ENCODE measurements at places on chromosomes 16 and 17.

GRCh38 chr16:2090777-2091546 lies 43.2 kb downstream of the TSC2 start:
- DNase-seq = no peak

DNA sequence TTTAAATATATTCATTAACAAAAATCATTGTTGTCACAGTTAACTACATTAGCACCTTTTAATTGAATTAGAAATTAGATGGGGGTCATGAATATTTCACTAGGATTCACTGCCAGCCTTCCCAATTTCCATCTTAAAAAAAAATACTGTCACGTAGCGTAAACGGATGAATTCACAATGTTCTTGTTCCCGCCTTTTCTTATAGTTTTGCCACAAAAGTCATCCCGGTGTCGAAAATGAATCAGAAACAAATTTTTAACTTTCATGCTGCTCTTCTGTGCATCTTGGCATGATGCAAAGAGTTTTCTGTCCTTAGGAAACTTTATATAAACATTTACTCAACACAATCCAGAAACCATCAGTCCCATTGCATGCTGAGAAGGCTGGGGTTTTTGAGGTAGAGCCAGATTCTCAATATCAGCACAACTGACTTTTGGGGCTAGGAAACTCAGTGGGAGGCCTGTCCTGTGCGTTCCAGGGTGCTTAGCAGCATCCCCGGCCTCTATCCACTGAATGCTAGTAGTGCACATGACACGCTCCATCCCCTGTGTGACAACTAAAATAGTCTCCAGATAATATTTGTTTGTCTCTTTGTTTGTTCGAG lies 252.9 kb upstream of the XYLT1 start:
- DNase-seq = no peak

DNA sequence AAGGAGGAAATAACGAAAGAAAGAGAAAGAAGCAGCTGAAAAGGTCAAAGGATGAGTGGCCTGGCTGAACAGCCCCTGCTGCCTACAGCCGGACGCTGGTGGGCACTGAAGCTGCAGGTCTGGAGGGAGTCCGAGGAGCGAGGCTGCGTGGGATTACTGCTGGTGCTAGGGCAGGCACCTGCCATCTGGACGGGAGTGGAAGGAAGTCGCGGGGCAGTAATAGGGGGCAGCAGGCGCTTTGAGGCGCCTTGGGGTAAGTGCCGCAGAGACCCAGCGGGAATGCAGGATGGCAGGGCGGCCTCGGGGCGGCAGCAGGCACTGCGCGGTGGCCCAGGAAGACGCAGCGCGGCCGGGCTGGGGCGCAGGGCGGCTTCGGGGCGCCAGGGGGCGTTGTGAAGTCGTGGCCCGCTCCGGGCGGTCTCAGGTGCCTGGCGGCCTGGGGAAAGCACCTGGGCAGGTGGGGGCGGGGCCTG lies 303 bp upstream of the SCNN1G start:
- DNase-seq = peak; percentile 27

- no peak for DNase-seq
These were observed 1.1 kb downstream of the METTL26 start for GRCh38 chr16:634996-635395.

GRCh38 chr16:17657045-17657444 lies 186.3 kb upstream of the XYLT1 start:
- no peak for DNase-seq

DNA sequence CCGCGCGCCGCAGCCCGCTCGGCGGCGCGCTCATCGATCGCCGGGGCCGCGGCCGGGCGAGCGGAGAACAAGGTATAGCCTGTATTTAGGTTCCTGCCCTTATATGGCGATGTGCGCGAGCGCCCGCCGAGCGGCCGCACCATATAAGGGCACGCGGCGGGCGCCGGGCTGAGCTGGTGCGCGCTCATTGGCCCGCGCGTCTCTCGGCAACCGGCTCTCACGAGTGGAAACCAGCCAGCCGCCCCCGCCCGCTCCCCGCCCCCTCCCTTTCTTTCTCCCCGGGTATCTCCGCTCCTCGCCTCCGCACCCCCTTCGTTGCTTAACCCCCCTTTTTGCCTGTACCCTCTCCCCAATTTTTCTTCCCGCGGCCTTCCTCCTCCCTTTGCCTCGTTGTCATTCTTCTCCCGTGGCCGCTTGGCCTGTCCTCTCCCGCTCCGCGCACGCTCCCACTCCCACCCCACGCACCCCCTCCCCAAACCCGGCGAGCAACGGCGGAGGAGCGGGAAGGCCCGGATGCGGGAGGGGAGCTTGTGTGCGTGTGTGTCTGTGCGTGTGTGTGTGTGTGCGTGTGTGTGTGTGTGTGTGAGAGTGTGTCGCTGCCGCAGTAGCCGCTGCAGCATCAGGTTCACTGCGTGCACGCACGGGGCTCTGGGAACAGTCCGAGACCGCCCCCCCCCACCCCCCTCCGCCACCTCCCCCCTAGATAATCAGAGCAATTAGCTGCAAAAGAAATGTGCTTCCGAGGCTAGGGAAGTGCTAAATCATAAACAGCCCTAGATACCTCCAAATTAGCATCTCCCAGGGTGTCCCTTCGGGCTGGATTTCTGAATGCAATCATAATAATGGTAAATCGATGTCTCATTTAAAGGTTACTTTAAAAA lies 13.5 kb upstream of the CBX8 start:
- DNase-seq = peak; percentile 49

GRCh38 chr16:78199325-78200022 lies 100.0 kb downstream of the WWOX start:
- no peak for DNase-seq

GRCh38 chr17:78806451-78806850 lies 24.4 kb upstream of the CYTH1 start:
- DNase-seq = no peak

- DNase-seq = no peak
These were observed 22.5 kb downstream of the CCR7 start for GRCh38 chr17:40542558-40543411.

DNA sequence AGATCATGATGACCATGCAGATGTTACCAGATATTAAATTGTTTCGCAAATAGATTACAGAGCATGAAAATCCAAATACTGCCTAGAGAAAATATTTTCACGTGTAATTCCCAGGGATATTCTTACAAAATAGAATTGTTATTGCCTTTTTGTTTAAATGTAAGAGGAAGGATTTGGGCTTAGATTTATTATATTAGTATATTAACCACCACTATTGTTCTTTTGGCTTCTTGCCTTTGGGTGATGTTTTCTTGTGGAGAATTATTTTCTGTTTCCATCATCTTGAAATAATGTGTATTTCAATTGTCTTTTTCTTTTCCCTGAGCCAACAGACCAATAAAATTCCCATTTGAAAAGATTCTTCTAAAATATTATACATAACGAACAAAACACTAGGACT lies 109.7 kb upstream of the NUDT7 start:
- no peak for DNase-seq

GRCh38 chr16:69293401-69293800 lies 17.7 kb upstream of the VPS4A start:
- no peak for DNase-seq

- no peak for DNase-seq
These were observed 80.5 kb downstream of the TBC1D16 start for GRCh38 chr17:79955167-79955549.

GRCh38 chr17:30333503-30334360 lies at the start of gene TMIGD1:
Gene TMIGD1 (minus strand): TSS chr17:30334057. CDS start chr17:30332133, 1,924 bp downstream.
- no peak for DNase-seq

GRCh38 chr17:65495122-65496055 lies 66.1 kb downstream of the AXIN2 start:
- DNase-seq = no peak

DNA sequence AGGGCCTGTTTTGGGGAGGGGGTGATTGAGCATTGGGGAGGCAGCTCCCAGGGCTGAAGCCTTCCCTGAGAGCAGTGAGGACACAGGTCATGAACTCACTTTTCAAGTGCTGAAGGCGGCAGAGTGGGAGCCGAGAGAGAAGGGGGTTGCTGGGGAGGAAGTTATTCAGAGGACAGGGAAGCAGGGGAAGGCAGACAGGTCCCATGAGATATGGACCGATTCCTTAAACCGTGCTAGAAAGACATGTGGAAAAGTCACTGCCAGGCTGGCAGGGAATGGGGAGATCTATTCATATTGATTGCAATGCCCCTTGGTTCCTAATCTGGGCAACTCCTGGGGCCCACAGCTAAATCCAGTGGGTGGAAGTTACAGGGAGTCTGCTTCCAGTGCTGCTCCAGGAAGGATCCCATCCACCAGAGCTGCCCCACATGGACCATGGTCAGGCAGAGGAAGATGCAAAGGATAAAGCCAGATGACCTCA lies 1.1 kb downstream of the CCL4 start:
- DNase-seq = no peak

- no peak for DNase-seq
These were observed 49.9 kb downstream of the RBFOX1 start for GRCh38 chr16:7382521-7382920.

DNA sequence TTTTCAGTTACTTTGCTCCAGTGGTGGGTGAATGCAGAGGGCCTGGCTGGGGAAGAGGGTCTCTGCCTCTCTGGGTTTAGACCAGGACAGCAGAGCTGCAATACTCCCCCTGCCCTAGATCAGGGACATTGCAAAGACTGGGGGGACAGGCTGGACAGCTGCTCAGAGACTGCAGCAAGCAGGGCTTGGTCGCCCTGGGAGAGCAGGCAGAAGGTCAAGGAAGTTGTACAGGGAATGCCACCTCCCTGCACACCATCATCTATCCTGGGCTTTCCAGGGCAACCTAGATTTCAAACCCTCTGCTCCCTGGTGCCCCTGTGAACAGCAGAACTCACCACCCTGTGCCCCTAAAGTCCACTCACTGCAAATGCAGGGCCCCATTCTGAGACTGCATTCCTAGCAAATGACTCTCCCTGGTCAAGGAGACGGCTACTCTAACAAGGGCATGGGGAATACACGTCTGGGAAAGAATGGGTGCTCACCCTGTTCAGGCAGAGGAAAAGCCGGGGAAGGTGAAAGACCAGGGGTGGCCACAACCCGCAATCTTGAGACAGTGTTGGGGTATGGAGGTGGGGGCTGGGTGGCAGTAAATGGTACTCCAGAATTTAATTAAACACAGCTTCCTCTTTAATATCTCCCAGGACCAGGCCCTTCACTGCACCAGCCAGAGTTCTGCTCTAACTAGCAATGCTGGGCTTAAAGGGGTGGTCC lies 1.0 kb downstream of the KIFC3 start:
- DNase-seq = no peak

- no peak for DNase-seq
These were observed 9.8 kb downstream of the ADAM11 start for GRCh38 chr17:44768505-44769142.

DNA sequence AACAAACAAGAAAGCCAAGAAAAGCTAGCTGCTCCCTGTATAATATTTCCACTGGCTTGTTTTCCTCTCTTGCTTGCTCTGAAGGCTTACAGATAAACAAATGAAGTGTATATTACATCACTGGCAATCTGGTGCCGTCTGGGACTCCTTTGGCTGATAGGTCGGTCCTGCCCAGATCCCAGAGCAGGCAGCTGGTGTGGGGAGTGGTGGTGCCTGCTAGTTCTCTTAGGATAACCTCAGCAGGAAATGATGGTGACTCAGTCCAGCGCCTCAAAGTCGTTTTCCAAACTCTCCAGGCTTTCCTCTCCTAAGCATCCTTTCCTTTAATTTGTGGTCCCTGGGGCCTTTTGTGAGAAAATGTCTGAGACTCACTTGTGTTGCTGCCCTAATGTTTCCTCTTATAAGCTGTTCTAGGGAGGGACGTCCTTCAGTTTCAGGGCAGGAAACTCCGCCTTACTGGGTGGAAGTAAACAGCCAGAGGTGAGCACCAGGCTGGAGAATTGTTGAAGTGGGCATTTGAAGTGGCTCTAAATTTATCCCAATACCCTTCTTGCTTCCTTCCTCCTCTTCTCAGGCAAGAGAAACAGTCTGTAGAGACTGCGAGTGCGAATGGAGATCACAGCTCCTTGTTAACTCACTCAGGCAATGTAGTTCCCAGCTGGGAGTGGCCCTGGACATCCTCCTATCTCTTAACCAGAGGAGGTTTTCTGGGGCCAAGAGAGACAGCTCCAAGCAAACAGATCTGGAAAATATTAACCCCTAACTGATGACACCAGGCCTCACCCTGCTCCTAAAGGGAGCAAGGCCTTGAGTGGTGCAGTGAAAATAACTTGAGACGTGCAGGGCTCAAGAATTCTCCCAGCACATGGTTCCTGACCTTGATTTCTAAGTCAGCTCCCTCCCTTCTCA lies 34.9 kb downstream of the CD300LF start:
- DNase-seq = no peak

DNA sequence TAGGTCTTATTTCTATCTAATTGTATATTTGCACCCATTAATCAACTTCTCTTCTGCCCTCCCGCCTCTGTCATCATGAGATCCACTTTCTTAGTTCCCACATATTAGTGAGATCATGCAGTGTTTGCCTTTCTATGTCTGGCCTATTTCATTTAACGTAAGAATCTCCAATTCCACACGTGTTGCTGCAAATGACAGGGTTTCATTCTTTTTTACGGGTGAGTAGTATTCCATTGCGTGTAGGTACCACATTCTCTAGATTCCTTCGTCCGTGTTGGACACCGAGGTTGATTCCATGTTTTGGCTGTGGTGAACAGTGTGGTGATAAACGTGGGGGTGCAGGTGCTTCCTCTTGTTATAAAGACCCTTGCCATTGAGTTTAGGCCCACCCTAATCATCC lies 64.7 kb upstream of the GSE1 start:
- no peak for DNase-seq
